ENCODE measurements at places on chromosomes 4 and X.

GRCh38 chr4:186027405-186027804, 41.6 kb upstream of the TLR3 start:
- no peak for DNase-seq

DNA sequence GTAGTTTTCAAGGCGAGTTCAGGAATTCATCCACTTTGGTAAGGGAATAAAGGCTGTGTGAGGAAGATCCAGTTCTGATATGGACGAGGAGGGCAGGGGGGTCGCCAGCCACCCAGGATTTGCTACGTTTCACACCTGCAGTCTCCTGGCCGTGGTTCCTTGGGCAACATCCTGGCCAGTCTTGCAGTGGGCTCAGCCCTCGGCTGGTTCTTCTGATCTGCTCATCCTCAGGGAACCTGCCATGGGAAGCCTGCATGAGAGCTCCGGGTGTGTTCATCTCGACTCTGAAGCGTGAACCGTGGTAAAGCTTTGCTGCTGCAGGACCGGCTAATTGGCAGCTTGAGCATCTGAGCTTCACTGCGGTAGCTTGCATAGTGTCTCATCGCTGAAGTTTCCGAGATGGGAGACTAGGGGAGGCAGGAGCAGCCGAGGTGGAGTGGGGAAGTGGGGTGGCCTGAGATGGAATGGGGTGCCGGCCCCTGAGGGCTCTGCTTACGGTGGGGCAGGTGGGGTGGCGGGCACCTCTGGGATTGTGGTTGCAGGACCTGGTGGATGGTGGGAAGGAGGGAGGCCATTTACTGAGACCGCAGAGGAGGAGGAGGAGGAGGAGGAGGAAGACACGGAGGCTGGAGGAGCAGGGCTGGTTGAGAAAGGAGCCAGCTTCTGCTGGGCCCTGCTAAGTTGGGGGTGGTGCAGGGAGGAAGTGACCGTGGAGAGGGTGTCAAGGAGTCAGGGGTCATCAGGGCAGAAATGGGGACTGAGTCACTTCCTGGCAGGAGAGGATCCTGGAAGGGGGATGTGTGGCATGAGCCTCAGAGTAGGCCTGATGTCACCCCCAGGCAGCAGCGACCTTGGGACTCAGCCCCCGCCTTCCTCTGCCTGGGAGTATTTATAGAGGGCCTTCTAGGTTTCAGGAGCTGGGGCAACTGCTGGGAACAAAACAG, 213.1 kb upstream of the PSAPL1 start:
- no peak for DNase-seq

DNA sequence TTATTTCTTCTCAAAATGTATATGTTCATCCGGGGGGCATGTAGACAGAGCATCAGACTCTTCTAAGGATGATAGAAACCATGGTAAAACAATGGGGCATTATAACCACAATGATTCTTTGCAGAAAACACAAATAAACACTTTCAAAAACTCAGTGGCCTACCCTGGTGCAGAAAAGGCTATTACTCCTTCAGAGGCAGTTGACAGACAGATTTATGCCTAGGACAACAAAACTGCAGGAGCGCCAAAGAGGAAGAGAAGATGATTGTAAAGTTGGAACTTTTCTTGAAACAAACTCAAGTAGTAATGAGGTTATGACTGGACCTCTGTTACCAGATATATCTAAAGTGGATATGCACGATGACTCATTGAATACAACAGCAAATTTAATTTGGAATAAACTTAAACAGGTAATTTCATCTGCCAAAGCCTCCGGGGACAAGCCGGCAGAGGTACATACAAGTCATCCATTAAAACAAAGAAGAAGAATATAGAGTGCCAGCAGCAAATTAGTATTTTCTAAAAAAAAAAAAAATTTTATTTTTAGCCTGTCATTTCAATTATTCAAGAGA, 1068.4 kb upstream of the INTU start:
- DNase-seq = no peak

- no peak for DNase-seq
Observed at GRCh38 chrX:49171752-49172279, at the start of gene PLP2. TSS of gene PLP2 (plus strand) at chrX:49171898. CDS start at chrX:49172001, 103 bp downstream.

- DNase-seq = no peak
Observed at GRCh38 chr4:83212041-83212851, 72.4 kb downstream of the COQ2 start.

DNA sequence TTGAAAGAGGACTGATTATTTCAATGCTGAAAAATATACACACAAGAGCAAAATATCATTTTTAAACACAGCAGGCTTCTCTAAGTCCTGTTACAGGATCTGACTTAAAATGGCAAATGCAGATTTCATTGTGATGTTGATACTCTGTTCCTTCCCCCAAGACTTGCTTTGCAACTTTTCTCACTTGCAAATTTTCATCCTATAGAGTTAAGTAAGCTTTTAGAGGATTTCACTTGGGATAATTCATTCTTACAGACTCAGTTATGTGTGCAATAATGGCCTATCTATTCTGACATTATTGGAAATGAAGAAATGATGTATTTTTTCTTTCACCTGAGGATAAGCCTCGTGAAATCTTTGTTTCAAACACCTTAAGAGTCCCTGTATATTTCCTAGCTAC, 2403.2 kb downstream of the ARAP2 start:
- no peak for DNase-seq

DNA sequence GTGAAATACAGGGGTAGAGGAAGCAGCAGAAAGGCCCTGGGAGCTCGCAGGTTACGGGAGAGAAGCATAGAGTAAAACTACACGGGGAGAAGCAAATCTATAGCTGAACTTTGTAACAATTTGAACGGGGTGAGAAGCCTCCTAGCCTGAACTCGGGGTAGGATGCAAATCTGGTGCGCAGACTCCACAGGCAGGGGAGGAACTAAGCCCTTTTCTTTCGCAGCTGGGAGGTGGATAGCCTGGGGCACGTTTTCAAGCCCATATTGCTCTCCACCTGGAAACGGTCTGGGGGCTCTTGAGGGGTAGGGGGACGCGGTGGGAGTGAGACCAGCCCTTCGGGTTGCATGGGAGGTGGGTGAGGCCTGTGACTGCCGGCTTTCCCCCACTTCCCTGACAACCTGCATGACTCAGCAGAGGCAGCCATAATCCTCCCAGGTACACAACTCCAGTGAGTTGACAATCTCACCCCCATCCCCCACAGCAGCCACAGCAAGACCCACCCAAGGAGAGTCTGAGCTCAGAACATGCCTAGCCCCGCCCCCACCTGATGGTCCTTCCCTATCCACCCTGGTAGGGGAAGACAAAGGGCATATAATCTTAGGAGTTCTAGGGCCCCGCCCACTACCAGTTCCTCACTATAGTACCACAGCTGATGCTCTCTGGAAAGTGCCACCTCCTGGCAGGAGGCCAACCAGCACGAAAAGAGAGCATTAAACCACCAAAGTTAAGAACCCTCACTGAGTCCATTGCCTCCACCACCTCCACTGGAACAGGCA, 29.9 kb downstream of the SOWAHB start:
- no peak for DNase-seq

DNA sequence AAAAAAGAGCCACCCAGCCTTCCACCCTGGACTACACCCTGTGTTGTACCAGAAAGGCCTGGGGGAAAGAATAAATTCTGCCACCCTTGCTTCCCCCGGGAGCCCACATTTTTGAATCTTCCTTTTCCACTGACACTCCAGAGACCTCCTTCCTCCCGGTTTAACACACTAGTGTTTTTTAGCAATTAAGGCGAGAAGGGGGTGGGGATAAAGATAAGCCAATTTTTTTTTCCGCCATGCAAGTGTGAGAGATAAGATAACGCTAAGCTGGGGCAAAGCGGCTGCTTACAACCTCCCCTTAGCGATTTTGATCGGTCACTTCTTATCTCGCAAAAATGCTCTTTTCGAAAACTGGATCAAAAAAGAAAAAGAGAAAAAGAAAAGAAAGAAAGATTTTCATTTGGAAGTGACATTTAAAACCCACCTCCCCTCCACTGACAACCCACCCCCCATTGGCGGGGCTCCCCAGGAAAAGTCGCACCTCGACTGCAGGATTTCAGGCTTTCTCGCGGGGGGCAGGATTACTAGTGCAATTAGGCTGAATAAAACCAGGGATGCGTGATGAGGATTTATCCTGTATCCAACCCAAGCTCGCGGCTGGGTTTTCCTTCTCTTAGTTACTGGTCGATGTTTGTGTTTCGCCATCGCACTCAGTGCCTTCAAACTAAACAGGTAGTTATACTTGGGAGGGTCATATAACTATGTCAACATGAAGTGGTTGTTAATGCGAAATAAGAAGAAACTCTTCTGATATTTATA, 6.0 kb upstream of the BCOR start:
- DNase-seq = no peak

DNA sequence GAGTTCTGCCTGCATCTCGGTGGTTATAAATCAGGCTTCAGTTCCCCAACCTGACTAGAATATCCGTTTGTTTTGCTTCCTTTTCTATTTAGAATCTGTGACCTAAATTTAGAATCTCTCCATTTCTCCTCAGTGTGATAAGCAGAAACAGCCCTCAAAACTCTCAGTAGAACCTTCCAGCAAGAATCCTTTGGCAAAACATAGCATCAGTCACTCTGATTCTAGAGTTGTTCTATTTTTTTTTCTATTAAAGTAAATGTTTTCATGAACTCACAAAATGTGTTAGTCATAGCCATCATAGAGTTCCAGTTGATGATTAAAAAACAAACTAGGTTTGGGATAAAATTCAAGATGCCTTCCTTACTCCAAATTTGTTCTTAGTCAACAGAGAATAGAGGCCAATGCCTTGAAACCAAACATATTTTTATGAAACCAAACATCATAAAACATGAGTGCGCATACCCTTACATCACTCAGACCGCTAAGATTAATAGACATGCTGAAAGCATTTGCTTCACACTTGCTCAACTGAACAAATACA, 13.2 kb upstream of the C1QTNF7 start:
- DNase-seq = no peak

- DNase-seq = no peak
Observed at GRCh38 chr4:24816797-24817196, 21.4 kb downstream of the SOD3 start.

GRCh38 chr4:156799121-156799589, 172.4 kb downstream of the PDGFC start:
- no peak for DNase-seq

DNA sequence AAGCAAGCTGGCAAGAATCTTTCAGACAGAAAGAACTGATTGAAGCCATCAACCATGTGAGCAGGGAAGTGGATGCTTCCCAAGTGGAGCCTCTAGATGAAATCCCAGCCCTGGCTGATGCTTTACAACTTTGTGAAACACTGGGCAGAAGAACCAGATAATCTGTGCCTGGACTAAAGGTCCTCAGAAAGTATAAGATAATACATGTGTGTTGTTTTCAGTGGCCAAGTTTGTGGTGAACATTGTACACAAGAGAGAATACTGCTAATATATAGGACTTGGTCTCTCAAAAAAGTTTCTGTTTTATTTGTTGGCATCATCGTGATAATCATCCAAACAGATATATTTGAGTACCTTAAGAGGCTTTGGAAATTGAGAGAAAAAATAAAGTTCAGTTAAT, 1367.8 kb upstream of the IGFBP7 start:
- no peak for DNase-seq

GRCh38 chrX:65596270-65597034, 61.9 kb upstream of the LAS1L start:
- no peak for DNase-seq

GRCh38 chr4:29046781-29047180, 1673.4 kb upstream of the PCDH7 start:
- DNase-seq = no peak

DNA sequence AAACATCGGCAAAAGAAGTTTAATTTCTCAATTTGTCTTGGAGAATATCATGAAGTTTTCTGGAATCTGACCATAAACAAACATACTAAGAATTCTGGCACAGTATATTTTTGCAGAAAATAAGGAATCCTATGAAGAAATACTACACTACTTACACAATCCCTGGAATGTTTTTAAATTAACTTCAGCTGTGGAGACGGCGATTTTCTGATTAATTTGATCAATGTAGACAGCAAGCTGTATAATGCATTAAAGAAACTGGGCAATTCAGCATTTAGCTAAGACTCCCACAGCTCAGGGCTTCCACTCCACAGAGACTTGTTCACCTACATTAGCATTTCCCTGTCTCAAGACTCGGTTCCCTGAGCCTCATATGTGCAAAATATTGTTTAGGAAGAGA, 12.2 kb downstream of the EGFL6 start:
- no peak for DNase-seq

Data from renal pelvis (tissue), 12 donors.